ENCODE measurements at places on chromosomes 1 and 21.

GRCh38 chr1:161379071-161379470 lies 11.4 kb upstream of the CFAP126 start:
- no peak for DNase-seq

- no peak for DNase-seq
Observed at GRCh38 chr1:156436141-156437036, 64.2 kb downstream of the MEF2D start.

DNA sequence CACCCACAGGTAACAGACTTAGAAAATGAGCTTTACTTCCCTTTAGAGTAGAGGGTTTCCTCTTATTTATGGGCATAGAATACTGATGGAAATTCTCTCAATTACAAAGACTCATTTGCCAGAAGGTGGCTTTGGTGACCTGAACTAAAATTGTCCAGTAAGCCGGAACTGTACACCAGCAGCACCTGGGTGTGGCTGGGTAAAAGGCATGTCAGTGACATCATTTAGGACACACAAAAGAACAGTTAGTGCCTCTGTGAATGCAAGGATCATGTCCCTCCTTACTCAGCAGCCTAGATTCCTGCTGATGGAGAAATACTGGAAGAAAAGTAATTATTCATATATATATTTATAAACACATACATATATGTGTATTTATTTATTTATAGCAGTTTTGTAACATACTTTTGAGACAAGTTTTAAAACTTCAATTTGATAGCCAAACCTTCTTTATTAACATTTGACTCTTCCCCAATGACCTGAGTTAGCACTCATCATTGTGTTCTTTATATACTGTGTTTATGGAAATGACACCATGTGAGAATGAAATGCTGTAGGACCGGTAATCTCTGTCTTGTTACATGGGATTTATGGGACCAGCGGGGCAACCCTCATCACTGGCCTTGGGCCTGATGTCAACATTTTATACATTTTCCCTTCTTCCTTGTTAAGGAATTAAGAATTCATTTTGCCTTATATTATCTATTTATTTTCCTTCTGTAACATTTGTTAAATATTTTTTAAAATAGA lies 274.4 kb downstream of the BRINP2 start:
- no peak for DNase-seq

DNA sequence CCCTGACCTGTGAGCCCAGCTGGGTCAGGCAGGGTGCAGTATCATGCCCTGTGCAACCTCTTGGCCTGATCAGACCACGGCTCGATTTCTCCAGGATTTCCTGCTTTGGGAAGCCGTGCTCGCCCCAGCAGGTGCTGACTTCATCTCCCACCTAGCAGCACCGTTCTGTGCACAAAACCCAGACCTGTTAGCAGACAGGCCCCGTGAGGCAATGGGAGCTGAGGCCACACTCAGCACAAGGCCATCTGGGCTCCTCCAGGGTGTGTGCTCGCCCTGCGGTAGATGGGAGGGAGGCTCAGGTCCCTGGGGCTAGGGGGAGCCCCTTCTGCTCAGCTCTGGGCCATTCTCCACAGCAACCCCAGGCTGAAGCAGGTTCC lies 29.6 kb downstream of the SLC19A1 start:
- no peak for DNase-seq

DNA sequence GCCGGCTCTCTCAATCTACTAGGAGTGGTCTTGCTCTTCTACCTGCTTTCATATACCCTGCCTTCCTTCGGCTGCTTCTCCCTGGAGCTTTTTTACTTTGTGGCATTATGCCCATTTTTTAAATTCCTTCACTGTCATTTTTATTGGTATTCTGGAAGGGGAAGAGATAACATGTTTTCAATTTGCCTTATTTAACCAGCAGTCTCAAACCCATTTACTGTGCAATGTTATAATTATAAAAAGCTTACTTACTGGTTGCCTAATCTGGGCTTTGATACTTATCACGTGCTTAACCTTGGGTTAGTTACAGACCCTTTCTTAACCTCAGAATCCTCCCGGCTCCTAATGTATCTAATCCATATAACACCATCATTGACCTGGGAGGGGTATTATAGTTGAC lies 128.1 kb downstream of the SIPA1L2 start:
- no peak for DNase-seq

DNA sequence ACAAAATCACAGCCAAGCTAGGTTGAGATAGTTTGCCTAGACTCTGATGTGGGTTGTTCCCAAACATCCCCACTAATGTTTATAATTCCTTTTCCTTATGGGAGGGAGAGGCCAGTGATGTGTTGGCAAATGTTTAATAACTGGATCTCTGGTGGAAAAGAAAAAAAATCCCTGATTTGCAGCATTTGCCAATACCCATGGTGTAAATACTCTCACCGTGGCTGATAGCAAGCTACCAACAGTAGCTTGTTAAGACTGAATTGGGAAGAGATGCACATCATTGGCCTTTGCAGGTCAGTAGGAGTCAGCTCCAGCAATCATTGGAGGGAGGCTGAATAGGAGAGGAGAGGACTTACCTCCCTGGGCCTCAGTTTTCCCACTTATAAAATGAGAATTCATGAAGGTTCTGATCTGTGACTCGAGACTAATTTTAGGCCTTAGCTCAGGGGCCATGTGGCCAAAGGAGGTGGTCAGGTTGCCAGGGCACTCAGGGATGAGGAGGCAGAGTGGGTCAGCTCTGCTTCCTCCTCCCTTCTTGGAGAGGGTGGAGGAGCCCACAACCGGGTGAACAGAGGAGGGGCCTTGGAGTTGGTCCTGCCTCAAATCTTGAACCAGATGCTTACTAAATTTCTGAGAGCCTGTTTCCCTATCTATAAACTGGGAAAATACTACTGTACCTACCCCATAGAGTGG lies 20.0 kb upstream of the SCMH1 start:
- DNase-seq = no peak

GRCh38 chr1:10687782-10688408 lies 108.6 kb downstream of the CASZ1 start:
- DNase-seq = no peak

GRCh38 chr1:6471970-6472368 lies 6.0 kb upstream of the TNFRSF25 start:
- no peak for DNase-seq

- DNase-seq = no peak
Observed at GRCh38 chr1:162997499-162998285, 71.5 kb upstream of the RGS4 start.

DNA sequence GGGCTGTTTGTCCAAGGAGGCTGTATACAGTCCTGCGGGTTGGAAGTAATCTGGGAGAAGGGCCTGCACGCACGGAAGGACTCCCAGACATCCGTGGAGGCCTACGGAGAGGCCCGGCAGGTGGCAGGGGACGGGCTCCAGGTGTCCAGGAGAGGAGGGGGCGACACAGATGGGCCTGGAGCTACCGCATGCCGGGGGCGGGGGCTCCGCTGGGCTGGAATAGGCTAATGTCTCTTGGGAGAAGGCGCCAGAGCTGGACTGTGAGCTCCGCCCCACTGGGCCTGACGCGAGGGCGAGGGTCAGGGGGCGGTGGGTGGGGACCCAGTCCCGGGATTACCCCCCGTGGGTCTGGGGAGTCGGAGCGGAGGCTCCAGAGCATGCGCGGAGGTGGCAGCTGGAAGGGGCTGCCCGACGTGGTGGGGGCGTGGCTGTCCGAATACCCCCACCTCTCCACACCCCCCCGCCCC lies 659 bp downstream of the AGO1 start:
- DNase-seq = peak; percentile 30

DNA sequence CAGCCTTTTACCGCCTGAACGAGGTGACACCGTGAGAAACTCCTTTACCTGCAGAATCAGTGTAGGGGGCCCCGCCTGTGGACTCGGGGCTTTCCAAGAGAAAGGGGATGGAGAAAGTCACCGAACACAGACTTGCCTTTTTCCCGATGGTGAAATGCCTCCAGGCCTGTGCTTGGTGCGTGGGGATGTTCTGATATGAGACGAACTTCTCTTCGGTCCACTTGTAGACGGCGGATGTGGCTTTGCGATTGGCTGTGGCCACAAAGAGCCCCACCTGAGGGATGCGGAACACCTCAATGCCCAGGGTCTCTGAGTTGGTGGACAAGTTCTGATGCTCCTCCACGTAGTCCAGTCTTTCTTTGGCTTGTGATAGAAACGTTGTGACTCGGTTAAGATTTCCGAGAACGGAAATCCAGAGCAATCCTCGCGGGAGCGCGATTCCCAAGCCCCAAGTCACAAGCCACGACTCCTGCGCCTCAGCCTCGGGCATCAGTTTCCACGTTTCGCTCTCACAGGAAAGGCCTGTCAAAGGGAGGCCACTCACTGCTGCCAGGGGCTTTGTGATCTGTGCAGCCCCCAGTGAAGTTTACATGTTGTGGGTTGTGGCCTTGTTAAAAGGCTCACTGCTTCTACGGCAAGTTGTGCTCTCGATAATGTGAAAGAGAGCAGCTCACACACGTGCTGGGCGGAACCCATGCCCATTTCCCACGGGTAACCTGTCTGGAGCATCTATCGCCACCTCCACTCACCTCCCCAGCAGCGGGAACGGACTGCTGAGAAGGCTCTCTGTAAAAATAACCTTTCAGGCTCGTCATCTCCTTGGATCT lies 12.6 kb downstream of the KRTAP10-1 start:
- no peak for DNase-seq

GRCh38 chr1:90963651-90964050 lies 58.2 kb downstream of the ZNF644 start:
- DNase-seq = no peak

DNA sequence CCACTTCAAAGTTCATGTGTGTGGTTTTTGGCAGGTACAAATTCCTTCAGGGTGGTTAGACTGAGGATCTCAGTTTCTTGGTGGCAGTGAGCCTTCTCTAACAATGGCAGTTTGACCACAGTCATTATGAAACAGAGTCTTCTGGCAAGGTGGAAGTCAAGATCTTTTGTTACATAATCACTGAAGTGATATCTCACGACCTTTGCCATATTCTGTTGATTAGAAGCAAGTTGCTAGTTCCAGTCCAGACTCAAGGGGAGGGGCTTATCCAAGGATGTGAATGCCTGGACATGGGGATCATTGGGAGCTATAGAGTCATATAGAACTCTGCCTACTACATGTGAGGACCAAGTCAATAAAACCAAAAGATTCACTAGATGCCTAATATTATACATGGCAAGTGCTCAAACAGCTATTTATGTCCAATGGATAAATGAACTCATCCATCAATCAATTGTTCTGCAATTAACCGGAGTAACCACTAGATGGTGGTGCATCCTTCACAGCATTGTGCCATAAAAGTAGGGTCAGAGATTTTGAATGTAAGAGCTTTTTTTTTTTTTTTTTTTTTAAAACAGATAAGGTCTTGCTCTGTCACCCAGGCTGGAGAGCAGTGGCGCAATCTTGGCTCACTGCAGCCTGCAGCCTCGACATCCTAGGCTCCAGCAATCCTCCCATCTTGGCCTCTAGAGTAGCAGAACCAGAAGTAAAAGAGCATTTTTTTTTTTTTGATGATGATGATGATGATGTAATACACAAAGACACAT lies 131.9 kb downstream of the CRB1 start:
- DNase-seq = no peak

DNA sequence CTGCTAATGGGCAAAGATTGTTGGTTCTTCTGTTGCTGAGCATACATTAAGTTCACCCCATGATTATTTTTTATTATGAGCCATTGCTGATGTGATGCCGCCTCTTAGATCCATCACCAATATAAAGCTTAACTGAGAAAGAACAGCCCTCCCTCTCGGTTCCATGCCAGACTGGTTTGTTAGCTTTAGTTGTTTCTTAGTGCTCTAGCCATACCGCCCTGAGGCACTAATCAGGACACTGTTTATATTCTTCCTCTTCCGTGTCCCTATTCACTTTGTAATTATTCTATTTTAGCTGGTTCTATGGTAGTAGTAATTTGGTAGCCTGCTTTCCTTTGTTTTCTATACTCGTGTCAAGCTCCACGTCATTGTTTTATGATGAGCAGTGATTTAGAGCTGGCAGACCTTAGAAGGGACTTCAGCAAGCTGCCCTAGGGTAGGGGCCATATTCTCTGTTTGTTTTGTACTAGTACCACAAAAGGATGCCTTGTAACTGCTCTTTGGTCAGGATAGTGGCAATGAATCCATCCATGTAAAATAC lies 27.3 kb upstream of the PDPN start:
- no peak for DNase-seq

DNA sequence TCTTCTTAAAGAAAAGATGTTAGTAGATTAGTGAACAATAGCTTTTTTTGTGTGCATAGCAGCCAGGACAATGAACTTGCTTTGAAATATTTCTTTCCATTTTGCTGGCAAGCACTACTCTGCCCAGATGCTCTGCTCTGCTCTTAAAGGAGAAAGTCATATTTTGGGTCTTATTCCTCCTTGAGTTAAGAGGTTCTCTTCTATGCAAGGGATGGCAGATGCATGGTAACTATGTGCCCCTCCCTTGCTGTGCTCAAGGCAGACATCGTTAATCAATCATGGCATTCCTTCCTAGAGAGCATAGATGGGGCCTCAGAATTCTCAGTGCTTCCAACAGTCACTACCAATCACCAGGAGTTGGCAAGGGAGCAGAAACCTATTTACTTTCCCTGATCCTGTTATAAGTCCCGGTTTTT lies 27.6 kb downstream of the NIPAL3 start:
- DNase-seq = no peak

GRCh38 chr1:24970399-24970753 lies 40.3 kb upstream of the RUNX3 start:
- no peak for DNase-seq

DNA sequence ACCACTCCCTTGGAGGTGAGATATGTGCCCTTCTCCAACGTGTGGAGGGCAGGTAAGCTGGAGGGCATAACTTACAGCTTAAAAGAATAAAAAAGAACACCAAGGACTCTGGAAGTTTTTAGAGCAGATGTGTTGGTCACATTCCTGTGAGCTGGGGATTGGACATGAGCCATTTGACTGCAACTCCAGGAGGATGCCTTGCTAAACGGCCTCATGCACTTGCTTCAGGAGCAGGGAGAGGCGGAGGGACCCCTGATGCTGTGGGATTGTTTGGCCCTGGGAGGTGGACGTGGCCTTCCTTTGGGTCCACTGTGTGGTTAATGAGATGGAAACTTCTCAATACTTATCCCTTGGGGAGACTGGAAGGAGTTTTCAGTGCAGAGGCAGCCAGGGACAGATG lies 185.6 kb downstream of the RHOU start:
- DNase-seq = no peak

- no peak for DNase-seq
Observed at GRCh38 chr1:77876884-77877283, 11.5 kb upstream of the NEXN start.

- DNase-seq = no peak
Observed at GRCh38 chr1:19457607-19458006, 27.7 kb downstream of the CAPZB start.

- DNase-seq = no peak
Observed at GRCh38 chr1:189206617-189207016, 1271.0 kb downstream of the BRINP3 start.

GRCh38 chr1:152786077-152786476 lies at the start of gene LCE1E:
Gene LCE1E (plus strand): TSS chr1:152786257. CDS start chr1:152787300, 1,043 bp downstream.
- DNase-seq = no peak

GRCh38 chr1:5947978-5948680 lies 44.1 kb downstream of the NPHP4 start:
- DNase-seq = no peak

DNA sequence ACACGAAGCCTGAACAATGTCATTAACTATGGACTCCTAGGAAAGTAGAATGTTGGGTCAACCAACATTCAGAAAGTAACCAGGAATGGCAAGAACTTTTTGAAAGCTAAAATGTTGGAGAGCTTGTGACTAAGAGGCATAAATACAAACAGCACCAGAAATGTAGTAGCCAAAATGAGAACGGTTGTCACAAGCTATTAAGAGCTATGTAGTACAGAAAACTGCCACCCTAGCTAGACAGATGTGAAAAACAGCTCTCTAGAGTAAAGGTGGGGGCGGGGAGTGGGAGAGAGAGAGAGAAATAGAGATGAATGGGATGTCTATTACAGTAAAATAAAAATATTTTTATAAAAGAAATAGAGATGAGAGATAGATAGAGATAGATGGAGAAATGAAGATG lies 35.1 kb downstream of the SLC44A5 start:
- DNase-seq = no peak
